ENCODE measurements at places on chromosomes 12 and 14.

- no peak for DNase-seq
Measured at GRCh38 chr14:65471038-65471878, 58.7 kb downstream of the FUT8 start.

DNA sequence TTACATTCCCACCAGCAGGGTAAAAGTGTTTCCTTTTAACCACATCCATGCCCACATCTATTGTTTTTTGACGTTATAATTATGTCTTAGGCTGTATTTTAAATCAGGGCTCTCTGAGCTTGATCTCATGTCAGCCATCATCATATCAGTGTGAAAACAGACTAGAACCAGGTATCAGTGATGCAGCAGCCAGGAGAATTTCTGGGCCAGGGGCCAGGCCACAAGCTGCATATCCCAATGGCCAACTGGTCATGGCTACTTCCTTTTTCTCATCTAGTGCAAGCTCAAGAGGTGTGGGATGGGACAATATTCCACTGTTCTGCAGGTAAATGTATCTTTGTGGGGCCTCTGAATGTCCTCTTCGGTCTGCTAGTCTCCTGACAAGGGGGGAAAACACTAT, 125.1 kb downstream of the CRADD start:
- DNase-seq: no peak

DNA sequence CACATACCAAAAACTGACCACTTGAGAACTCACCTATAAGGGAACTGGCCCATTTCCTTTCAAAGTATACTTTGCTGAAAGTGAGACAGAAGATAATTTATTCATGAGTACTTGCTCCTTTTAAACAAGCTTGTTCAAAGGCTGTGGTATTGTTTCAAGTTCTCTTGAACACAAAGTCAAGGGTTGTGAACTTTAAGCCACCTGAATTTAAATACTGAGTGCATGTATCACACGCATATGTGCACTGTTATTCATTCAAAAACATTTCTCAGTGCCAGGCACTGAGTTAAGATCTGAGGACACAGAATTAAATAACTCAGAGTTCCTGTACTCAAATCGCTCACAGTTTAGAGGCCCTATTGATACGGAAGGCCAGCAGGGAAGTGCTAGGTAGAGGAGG, 19.1 kb upstream of the LDHB start:
- DNase-seq: no peak

DNA sequence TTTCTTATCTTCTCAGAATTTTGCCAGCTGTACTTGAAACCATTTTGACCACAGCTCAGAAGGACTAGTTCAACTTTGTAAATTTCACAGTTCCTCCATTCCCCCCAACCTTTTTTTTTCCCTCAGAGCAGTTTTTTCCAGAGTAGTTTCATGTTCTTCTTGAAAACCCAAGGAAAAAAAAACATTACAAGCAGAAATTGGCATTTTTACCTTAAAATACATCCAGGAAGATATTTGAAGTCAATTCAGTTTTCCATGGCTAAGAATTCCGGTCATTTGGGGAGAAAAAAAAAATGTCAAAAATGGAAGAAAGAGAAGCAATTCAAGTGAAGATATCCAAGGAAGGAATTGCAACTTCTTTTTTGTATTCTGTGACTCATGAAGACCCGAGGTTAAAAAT, 39.5 kb downstream of the SYNE2 start:
- no peak for DNase-seq

DNA sequence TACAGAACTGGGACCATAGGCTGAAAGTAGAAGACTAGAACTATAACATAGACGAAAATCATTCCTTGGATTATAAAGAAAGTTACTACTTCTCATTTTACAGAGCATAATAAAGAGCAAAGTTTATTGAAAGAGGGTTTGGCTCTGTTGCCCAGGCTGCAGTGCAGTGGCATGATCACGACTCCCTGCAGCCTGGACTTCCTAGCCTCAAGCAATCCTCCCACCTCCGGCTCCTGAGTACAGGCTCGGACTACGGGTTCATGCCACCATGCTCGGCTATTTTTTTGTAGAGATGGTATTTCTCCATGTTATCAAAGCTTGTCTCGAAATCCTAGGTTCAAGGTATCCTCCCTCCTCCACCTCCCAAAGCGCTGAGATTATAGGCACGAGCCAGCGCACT, 190.1 kb upstream of the FOXG1 start:
- DNase-seq: no peak

- DNase-seq: no peak
Measured at GRCh38 chr12:94372461-94372860, 87.2 kb downstream of the CEP83 start.

DNA sequence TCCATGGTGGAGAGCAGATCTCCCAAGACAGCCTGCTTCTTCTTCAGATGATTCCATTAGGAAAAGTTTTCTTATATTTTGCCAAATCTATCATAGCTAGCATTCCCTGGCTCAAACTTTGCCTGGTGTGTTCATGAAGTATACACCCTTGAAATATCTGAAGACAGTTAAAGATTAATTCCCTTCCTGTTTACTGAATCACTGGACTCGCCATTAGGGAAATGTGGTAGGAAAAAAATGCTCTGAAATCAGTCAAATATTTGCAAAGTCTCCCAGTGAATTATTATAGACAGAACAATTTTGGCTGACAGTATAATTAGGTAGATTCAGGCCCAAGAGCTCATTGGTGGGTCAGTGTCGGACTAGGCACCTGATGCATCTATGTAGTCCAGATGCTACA, 86.5 kb downstream of the PDZRN4 start:
- no peak for DNase-seq

DNA sequence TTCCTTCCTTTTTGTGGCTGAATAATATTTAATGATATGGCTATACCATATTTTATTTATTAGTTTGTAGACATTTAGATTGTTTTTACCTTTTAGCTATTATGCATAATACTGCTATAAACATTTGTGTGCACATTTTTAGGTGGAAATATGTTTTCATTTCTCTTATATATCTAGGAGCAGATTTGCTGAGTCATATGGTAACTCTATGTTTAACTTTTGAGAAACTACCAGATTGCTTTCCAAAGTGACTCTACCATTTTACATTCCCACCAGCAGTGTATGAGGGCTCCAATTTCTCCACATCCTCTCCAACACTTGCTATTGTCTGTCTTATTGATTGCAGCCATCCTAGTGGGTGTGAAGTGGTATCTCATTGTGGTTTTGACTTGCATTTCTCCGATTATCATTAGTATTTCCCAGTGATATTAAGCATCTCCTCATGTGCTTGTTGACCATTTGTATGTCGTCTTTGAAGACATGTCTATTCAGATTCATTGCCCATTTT, 160.2 kb downstream of the KICS2 start:
- no peak for DNase-seq

- no peak for DNase-seq
Measured at GRCh38 chr14:92026548-92027190, 13.2 kb downstream of the TRIP11 start.

DNA sequence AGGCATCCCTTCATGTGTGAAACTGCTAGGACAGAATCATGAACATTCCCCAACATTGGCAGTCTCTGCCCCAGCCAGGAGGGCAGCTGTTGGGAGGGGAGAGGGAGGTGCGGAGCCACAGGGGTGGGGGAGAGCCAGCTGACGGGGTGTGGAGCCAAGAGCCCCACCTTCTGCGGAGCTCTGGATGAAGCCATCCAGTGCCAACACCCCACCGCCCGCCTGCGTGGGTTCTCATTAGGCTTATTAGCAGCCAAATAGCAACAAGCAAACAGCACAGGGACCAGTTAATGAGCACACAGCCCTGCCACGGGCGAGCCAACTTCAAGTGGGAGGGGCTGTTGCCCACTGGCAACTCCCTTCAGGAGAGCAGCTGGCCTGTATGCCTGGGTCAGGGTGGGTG, 12.1 kb downstream of the LTBP2 start:
- DNase-seq: no peak

DNA sequence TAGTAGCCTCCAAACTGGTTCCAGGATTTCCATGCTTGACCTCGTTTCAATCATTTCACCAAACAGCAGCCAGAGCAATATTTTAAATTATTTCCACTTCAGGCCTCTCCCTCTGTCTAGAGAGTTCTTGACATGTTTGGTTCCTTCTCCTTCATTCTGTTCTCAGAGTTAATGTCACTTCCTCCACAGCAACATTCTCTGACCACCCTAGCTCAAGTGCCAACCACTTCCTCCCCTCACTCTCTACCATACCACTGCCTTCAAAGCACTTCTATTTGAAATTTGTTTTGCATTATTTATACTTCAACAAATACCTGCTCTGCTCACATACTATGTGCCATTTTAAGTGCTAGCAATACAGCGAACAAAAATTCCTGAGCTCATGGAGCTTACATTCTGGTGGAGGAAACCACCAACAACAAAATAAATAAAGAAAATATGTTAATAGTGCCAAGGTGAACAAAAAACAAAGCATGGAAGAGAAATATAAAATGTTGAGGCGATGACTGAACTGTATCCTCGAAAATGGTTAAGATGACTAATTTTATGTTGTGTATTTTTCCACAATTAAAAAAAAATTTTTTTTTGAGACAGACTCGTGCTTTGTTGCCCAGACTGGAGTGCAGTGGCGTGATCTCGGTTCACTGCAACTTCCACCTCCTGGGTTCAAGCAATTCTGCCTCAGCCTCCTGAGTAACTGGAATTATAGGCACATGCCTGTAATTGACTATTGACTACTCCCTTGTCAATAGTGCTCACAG, 17.3 kb downstream of the BAZ1A start:
- DNase-seq: no peak

- DNase-seq: no peak
Measured at GRCh38 chr12:122381021-122381420, 41.4 kb downstream of the CLIP1 start.

GRCh38 chr12:22526836-22527235, 17.5 kb downstream of the C2CD5 start:
- DNase-seq: no peak

- DNase-seq: no peak
Measured at GRCh38 chr14:101017209-101017608, 113.7 kb upstream of the RTL1 start.

DNA sequence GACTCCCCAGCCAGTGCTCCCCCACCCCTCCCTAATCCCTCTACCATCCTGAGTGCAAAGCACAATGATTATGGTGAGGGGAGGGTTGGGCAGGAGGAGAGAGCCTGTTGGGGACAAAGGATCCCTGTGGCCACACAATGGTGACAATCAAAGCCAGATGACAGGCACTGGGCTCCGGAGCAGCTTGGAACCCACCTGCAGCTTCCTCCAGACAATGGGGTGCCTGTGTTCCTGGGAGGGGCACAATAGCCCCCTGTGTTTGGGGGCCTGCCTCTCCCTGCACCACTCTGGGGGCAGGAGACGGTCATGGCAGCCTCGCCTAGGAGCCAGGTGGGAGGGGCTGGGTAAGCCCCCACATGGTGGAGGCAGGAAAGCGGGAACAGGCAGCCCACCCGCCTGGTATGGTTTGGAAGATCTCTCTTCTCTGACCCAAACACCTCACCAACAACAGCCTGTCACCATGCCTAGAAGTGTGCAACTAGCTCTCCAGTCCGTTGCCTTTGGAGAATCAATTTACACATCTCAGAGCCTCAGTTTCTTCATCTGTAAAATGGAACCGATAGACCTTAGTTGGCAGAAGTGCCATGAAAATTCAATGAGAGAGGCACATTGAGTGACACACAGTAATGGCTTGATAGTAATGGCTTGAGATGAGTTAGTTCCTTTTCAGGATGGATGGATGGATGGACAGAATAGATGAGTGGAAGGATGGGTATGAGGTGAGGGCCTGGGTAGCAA, 53.0 kb downstream of the MVK start:
- DNase-seq: no peak

GRCh38 chr12:124618291-124618902, 51.0 kb upstream of the NCOR2 start:
- DNase-seq: no peak

DNA sequence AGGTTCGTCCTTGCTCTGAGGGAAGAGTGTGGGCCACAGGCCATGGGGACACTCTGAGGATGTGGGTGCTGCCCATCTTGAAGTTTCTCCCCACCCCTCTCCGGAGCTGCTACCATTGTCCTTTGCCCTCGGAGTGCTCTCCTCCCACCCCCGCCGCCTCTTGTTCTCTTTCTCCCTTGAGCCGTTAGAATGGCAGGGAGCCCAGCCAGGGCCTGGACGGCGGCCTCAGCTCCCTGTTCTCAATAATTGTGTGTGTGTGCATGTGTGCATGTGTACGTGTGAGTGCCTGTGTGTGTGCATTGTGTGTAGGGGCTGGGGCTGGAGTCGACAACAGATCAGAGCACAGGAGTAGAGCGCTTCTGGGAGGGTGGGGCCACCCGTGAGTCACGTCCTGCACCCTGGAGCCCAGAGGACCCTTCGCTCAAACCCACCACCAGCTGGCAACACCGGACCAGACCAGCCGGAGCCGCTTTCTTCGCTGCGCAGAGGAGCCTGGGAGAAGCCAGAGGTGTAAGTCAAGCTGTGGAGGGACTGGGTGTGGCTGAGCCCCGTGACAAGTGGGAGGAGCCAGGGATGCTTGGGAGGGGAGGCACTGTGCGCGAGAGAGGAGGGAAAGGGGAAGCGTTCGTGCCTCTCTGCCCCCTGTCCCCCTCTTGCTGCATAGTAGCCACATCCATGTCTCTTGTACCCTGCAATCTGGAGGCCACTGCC, 25.9 kb upstream of the KCNA5 start:
- no peak for DNase-seq

DNA sequence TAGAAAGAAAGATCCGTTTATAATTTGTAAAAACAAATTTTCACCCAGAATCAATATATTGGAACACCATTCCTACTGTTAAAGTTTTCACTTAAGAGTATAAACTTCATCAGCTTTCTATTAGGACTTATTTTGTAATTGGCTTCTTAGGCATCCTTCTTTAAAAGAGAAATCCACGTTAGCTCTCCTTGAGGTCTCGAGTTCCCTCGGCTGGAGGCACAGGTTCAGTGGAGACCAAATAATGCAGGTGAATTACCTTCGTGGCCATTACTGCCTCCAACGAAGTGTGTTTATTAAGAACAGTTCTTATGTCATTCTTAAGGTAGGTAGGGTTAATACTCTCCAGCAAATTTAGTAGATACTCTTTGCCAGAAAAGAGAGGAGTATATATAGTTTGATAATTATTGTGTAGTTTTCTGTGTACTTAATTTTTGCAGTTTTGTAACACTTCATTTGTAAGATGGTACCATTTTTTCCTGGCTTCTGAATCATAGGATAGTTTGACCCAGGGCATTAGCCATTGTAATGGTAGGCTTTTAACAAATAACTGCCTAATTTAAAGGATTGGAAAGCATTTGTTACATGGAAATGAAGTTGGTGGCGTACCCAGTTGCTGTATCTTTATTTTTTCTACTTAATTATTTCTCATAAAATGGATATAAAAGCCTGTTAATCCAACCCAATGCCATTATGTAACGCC, 2.2 kb downstream of the CALM1 start:
- DNase-seq: no peak

GRCh38 chr12:123131879-123132402, 18.9 kb downstream of the PITPNM2 start:
- peak; percentile 55 for DNase-seq

GRCh38 chr12:116990971-116991966, 80.5 kb downstream of the FBXW8 start:
- no peak for DNase-seq

DNA sequence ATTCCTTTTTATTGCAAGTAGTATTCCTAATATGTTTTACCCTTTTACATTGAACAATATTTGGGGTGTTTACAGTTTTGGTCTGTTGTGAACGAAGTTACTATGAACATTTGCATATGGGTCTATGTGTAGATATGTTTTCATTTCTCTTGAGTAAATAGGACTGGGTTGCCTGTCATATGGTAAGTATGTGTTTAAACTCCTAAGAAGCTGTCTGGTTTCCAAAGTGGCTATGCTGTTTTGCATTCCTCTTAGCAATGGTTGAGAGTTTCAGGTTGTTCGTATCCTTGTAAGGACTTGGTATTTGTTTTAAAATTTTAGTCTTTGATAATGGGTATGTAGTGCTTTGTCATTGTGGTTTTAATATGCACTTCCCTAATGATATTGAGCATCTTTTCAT, 6.3 kb downstream of the METAP2 start:
- no peak for DNase-seq
